ENCODE measurements at places on chromosomes 5 and 9.
A peak's percentile ranks its signal among the peaks of the same experiment; 100 is the strongest.

GRCh38 chr5:82521431-82522051 lies 243.4 kb upstream of the RPS23 start:
- no peak for DNase-seq

GRCh38 chr9:87546704-87547103 lies 49.0 kb downstream of the DAPK1 start:
- no peak for DNase-seq

GRCh38 chr9:112065806-112066606 lies 109.1 kb downstream of the SUSD1 start:
- DNase-seq = no peak

DNA sequence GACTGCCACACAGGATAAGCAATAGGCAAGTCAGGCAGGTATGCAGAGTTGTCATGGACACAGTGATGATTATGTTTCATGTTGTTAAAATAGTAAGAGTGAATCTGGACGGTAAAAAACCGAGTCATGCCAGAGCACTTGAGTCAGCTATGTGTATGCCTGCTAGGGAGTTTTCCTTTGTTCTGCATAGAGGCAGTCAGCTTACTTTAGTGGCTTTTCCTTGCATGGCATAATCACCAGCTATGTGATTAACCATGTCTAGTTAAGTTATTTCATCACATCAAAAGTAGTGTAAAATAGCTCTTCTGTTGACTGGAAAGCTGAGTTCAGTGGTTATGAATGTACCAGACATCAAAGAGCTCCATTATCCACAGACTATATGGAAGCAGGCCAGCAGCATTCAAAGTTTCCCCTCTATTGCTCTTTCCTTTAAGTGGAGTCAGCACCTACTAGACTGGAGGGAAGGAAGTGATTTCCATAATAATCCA lies 989.8 kb downstream of the TLE1 start:
- DNase-seq = no peak

GRCh38 chr9:105670315-105670714 lies 8.1 kb downstream of the TAL2 start:
- no peak for DNase-seq

DNA sequence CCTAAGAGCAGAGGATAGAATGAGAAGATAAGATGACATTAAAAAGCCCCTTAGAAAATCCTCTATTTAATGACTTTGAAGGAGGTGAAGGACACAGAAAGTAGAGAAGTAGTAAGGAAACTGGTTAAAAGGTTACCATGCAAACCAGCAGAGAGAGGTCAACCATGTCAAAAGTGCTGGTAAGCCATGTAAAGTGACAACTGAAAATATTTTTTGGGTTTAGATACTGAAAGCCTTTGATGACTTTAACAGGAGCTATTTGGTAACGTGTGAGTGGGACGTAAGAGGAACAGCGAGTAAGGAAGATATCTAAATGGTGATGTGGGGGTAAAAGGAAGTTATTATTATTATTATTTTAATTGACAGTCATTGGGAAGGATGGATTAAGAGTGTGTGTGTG lies 56.9 kb downstream of the MACIR start:
- no peak for DNase-seq

DNA sequence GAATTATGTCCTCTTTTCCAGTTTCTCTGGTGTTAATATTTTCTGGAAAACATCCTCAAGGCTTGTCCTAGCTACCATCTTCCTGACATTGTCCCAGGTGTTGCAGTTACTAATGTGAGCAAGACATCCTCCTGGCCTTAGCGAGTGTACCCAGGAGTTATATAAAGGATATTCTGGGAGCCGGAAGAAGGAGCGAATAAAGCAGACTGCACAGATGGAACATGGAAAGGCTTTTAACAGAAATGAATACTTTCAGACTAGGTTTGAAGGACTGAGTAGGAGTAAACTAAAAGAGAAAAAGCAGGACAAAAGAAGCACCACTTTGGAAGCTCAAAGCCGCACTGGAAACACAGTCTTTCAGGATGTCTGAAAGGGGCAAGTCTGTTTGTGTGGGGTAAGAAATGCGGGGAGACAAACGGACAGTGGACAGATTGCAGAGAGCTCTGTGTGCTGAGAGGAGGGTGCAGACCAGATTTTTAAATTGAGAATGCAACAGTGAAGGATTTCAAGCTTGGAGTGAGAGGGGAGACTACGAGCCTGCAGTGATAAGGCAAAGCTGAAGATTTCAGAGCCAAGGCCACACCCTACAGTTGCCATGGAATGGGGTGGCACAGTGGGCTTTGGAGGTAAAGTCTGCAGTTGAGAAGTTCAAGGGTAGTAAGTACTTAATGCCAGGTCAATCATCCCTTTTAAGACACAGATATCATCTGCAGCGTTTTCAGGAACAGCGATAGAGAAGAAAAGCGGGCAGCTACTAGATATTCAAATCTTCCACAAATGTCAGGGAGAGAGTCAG lies 94.1 kb upstream of the TAF11L2 start:
- no peak for DNase-seq

DNA sequence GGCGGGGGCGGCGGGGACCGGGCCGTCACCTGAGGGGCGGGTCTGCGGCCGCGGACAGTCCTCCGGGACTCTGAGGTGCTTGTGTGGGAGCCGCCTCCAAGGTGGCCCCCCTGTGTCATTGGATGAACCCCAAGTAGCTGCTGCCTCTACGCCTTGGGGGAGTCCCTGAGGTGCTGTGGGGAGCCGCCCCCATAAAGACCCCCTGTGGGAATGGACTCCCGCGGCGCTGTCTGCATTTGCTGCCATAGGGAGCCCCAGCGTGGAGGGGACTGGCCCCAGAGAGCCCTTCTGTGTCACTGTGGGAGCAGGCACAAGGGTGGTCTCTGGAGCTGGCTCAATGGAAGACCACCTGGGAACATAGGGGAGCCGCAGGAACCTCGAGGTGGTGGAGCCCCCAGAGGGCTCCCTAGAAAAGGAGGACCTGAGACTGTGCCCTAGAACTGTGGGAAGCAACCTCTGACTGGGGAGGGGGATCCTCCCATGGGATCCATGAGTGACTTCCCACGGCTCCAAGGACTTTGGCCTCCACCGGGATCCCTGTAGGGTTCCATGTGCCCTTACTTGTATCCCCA lies 412 bp downstream of the PHF24 start:
- DNase-seq = no peak

- DNase-seq = no peak
These were observed 1.8 kb downstream of the NFIB start for GRCh38 chr9:14311956-14312685.

DNA sequence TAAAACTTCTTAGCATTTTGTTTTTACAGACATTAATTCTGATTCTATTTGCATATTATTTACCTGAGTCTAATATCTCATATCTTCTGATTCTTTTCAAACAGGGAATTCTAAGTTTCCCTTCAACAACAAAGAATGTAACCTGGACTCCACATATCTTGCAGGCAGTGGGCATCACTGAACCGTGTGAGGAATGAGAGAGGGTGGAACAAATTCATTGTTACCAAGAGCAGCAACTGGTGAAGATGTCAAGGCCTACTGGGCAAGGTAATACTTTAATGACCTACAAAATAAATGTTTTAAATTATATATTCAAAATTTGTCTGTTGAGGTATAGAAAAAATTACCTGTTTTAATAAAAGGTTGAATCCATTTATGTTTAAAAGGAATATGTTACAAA lies 455.3 kb upstream of the TUSC1 start:
- DNase-seq = no peak

DNA sequence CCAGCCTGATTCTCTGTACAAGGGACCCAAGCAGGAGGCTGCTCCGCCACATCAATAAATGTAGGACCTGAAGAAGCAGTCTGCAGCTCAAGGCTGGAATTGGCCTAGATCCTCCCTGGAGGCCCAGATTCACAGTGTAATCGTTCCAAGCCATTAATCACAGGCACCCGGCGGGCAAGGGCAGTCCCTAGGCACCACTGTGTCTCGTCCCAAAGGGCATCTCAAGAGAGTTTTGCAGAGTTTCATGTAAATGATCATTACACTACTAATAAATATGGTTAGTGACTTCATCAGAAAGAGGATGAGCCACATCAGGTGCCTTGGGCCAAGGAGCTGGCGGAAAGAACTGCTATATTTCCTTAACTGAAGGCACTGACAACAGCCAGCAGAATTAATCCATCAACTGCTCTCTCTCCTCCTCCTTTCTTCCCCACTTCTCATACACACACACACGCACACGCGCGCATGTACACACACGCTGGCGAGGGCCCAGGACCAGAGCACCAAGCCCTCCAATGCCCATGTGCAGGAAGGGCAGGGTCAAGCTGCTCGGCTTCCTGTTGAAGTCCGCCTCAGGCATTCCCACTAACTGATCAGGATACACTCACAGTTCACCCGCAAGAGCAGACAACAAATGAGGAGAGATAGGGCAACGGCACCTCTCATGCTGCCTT lies 33.9 kb downstream of the GNAQ start:
- DNase-seq = no peak

- DNase-seq = no peak
These were observed 135.6 kb downstream of the ACTL7B start for GRCh38 chr9:108720191-108720642.

DNA sequence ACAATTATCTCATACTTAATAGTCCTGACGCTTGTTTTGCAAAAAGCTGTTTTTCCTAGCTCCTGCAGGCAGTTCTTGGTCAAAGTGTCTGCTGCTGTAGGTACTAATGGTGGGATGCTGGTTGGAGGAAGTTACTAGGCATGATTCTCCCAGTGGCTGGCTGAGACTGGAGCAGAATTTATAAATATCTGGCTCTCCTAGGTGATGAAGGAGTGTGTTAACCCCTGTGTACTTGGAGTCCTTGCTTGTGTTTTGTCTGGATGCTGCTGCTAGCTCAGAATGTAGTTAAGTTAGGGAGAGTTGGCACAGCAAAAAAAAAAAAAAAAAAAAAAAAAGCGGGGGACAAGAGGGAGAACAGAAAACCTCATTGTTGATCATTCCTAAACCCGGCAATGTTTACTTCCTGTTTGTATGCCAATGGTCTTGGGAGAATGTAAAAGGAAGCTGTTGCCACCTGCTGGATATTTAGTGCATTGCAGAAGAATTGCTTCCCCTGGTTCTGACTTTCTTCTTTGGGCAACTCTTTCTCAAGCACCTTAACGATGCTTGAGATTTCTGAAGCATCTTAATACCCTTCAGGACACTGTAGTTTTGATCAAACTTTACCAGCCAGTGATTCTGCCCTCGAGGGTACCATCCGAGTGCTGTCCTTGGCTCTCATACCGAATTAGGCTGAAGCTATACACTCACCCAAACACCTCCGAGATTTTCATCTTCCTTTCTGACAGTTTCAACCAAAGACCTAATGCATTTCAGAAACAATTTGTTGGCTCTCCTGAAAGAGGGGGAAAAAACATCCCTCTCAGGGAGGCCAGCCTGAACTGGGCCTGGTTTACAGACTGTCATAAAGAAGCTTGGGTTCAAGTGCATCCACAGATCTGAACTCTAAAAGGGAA lies 71.7 kb upstream of the WWC1 start:
- DNase-seq = peak; percentile 7

DNA sequence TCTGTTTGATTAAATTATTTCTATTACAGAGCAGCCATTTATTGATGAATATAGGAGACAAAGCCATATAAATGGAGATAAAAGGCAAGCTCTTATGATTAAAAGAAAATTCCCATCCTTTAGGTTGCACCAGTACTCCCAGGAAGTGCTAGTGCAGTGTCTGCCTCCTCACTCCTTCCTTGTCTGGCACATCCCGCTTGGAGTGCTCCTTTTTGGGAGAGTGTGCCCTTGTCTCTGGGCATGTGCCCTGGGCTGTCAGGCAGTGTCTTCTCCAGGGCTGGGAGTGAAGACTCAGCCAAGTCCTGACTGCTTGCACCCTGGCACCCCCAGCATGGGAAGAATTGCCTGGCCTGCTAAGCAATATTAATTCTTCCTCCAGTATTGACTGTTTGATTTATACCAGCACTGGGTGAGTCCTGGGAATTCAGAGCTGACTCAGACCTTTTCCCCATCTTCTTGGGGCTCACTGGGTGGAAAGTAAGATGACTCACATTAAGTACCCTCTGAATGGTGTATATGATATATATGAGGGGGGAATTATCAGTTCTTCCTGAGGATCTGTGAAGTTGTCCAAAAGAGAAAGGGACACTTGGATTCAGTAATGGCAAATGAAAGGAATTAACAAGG lies 62.1 kb downstream of the ZSWIM6 start:
- DNase-seq = no peak

GRCh38 chr5:147169901-147170300 lies 64.9 kb upstream of the STK32A start:
- no peak for DNase-seq

DNA sequence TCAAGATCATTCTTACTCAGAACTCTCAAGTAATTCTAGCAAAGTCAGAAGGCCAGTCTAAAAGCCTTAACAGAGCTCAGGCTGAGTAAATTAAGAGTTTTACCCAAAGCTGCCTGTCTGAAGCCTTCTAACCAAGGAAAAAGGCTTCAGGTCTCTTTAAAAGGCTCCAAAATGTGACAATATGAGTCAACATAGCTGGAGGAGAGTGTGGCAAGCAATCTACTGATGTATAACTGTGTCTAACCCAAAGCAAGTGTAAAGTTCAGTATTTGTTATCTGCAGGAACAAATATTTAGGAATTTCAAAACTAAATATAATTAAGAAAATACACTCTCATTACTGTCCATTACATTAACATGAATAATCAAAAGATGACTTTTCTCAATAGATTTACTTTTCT lies 11.0 kb downstream of the ZBTB5 start:
- no peak for DNase-seq

- no peak for DNase-seq
These were observed 13.0 kb upstream of the RIMOC1 start for GRCh38 chr5:41891066-41891707.

- no peak for DNase-seq
These were observed 119.5 kb upstream of the TNC start for GRCh38 chr9:115237385-115237998.

GRCh38 chr5:174759091-174759490 lies 34.7 kb downstream of the MSX2 start:
- no peak for DNase-seq

- no peak for DNase-seq
These were observed 177.6 kb upstream of the SMARCA2 start for GRCh38 chr9:1837453-1838084.

GRCh38 chr5:75707911-75708509 lies 9.2 kb downstream of the POC5 start:
- no peak for DNase-seq

- DNase-seq = no peak
These were observed 11.9 kb upstream of the SRFBP1 start for GRCh38 chr5:121949885-121950284.

- DNase-seq = no peak
These were observed 274.9 kb downstream of the GADD45G start for GRCh38 chr9:89879701-89880100.

DNA sequence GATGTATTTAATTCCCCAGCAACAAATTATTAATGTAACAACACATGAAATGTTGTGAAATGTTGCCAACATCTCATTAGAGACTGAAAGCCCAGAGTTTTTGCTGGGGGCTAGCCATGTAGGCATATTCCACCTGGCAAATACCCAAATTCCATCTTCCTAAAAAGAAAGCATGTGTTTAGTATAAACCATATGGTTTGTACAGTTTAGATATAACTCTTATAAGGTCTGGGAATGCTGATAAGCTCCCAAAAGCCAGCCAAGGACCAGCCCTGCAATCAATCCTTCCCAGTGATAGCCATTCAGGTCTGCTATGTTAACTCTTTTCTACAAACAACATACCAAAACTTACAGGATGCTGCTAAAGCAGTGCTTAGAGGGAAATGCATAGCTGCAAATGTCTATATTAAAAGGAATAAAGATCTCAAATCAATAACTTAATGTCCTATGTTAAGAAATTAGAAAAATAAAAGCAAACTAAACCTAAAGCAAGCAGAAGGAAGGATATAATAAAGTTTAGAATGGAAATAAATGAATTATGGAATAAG lies 158.9 kb downstream of the AUH start:
- no peak for DNase-seq
